ENCODE measurements at places on chromosomes 4 and X.

GRCh38 chr4:55358668-55359067, 12.6 kb downstream of the SRD5A3 start:
- peak; percentile 50 for DNase-seq

DNA sequence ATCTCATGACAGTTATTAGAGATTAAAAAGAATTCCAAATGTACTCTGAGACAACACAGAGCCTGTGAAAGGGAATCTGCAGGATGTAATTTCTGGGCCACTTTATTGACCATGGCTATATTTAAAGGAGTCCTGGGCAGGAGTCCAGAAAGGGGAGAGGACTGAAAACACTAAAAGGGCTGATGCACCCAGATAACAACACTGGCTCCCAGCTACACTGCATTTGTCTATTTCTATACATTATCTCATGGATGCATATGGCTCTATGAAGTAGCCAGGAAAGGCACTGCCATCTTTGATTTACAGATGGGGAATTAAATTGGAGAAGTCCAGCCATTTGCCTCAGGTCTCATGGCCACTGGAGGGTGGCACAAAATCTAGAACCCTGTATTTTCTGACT, 56.0 kb downstream of the MED28 start:
- no peak for DNase-seq

DNA sequence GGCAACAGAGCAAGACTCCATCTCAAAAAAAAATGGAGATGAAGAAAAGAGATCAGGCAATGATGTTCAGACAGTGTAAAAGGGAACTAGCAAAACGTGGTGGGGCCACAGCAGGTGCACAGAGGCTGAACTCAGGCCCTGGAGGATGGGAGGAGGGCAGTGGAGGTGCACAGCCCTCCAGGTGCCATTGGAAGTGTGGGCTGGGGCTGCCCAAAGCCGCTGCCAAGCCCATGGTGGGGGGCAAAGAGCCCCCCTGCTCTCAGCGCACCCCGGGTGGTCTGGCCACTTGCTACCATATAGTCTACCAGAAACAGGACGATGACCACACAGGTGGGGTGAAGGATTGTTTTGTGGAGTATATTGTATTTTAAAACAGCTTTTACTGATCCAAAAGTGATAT, 7.1 kb downstream of the TMEM271 start:
- no peak for DNase-seq

DNA sequence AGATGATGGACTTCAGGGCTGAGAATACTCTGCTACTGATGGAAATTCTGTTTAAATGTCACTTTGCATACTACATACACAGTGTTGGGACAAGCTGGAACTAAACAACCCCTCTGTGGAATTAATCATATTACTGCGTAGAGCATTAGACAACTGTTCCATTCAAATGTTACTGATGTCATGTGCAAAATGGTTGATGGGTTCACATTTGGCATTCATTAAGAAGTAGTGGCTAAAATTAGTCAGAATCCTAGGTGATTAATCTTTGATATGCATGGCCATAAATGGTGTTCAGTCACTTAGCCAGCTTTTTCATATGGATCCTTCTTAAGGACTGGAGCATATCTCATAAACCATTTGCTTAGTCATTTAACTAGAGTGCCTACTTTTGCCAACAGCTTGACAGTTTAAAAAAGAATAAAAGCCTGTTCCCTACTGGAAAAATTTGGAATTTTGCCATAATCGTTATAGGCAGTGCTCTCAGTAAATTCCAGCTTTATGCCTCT, 105.2 kb downstream of the RNF150 start:
- DNase-seq: no peak

DNA sequence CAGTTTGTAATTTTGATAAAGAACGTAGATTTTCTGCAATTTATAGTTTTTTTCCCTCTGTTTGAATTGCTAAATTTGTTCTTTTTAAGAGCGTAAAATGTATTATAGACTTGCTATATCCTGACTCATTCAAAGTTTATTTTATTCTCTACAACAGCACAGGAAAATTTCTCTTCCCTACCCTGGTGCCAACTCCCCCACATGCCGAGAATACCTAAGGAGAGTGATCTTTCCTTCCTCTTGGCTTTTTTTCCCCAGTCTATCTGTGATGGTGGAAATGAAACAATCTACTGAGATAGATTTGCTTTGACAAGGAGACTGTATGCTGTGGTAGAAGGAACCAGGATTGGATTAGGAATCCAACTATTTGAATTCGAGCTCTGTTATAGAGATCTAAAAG, 271.6 kb downstream of the TLL1 start:
- DNase-seq: no peak

DNA sequence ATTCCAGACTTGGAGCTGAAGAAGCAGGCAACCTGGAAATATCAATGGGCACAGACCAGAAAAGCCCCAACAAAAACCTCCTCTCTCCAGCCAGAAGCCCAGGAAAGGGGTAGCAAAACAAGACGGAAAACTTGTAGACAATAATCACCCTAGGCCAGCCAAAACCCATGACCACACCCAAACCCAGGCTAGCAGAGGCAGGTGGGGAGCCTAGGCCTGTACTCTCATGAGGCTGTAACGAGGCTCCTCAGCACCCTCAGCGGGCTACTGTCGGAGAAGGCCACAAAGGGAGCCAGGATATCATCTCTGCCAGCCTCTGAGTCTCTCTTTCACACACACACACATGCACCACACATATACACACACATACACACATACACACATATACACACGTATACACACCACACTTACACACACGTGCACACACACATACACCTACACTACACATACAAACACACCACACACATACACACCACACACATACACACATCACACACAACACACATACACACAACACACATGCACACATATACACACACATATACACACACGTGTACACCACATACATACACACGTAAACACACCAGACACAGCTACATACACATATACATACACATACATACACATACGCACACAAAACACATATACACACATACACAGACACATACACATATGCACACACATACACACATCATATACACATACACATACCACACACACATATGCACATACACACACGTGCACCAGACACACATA, 90.6 kb downstream of the FHDC1 start:
- no peak for DNase-seq

DNA sequence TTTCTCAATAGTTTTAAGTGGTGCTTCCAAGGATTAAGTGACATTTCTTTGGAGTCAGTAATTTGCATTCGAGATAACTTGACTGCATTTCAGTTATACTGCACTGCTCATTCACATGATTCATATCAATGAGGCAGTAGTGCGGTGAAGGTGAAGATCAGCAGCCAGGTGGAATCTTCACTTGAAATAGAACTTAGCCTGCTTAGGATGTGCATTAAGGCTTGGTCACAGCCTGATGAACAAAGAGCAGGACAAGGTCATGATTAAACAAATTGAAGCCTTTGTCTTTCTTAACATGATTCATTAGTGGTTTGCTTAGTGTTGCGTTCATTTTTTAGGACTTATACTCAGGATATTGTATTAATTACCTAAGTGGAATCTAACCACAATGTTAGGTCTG, 212.1 kb upstream of the GALNTL6 start:
- no peak for DNase-seq

DNA sequence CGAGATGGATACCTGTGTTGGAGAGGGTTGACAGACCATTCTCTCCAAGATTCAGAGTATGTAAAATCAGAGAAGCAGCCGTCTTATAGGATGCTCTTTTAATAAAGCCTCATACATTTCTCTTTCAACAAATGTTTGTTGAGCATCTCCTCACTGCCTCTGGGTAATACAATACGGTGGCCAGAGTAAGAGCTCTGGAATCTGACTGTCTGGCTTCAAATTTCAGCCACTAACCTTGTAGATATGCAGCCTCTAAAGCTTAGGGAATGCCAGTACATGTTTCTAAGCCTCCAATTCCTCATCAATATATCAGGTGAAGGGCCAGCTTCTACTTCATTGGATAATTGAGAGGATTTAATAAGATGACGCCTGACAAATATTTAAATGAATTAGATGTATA, 61.3 kb downstream of the CLNK start:
- DNase-seq: no peak

- no peak for DNase-seq
Observed at GRCh38 chr4:145081756-145082155, 16.2 kb downstream of the ANAPC10 start.

- DNase-seq: no peak
Observed at GRCh38 chr4:119139311-119139710, 3.7 kb downstream of the MYOZ2 start.

DNA sequence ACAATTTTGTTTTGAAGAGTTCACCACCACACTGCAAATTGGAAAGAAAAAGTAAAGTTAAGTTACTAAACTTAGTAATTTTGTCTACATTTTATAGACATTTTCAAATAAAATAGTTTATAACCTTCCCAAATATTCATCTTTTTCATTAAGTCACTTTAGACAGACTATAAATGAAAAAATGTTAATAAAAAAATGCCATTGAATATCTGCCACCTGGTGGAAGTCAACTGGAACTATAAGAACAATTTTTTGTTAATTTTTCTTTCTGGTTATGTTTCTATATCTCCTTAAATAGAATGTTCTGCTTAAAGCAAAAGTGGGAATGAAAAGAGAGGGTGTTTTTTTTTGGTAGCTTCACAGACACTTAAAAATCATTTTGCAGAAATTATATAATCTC, 534.4 kb upstream of the PCDH10 start:
- no peak for DNase-seq

- no peak for DNase-seq
Observed at GRCh38 chr4:10736895-10737294, 52.3 kb upstream of the CLNK start.

DNA sequence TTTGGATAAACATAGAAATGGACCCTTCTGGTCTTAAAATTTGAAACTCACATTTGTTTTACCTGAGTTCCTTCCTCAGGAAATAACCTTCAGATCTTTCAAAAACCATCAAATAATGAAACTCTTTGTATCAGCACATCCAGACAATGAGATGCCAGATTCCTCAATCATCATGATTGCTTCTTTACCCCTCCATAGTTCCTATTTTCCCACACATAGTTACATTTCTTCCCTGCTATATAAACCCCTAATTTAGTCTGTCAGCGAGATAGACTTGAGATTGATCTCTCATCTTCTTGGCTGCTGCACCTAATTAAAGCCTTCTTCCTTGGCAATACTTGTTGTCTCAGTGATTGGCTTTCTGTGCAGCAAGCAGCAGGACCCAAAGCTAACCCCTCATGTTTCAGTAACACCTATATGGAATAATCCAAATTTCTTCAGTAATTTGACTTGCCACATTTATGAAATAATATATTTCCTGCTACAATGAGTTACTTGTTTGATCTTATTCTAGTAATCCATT, 83.9 kb upstream of the BANK1 start:
- DNase-seq: no peak

- DNase-seq: no peak
Observed at GRCh38 chr4:132218406-132218805, 930.7 kb upstream of the PCDH10 start.

GRCh38 chr4:46450556-46450955, 60.6 kb upstream of the GABRA2 start:
- DNase-seq: no peak

GRCh38 chr4:177103619-177104018, 206.1 kb upstream of the NEIL3 start:
- DNase-seq: no peak

- peak; percentile 55 for DNase-seq
Observed at GRCh38 chr4:21290562-21290961, 590.3 kb downstream of the PACRGL start.

DNA sequence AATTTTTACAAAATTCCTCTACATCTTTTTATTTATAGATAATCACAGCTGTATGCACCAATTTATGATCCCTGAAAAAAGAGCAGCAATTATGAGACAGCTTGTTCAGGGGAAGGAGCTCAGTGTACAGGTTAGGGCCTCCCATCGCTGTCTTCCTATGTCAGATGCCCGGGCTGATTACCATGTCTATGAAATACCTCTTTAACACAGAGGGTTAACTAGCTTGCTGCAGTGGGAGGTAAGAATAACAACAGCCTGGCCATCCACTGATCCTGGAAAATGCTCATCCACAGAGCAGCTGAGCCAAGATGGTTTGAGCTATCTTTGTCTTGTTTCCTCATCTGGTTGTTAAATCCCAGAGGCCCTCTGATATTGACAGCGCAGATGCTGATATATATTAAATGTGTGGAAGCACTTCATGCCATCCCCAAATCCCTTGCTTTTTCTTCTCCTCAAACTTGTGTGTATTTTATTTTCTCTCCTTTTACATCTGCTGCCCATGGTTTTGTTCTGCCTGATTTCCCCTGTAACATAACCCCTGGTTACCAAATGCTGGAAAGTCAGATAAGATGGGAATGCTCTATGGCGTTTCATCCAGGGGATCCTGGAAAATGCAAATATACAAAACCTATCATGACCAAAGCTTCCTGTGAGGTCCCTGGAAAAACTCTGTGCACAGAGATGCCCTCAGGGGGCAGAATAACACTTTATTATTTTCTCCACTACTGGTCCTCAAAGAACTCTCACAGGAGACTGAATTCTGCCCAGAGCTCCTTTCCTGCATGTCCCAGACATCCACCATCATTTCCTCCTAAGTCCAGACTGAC, 85.8 kb upstream of the PUDP start:
- DNase-seq: no peak

Measured in GM12865 (cell line).